ENCODE measurements at places on chromosomes 2 and 18. TPM values are rescaled to one million over a fixed set of nuclear protein-coding genes. Genes with fewer than 3 reads are reported as not detected.

- DNase-seq, result no peak
Measured at GRCh38 chr2:229084447-229084846, 186.6 kb downstream of the PID1 start.

The IL36A gene
- total RNA-seq, result not detected

- DNase-seq, result no peak
Measured at GRCh38 chr18:36776650-36777049, 52.2 kb downstream of the TPGS2 start.

- no peak for DNase-seq
Measured at GRCh38 chr2:200929334-200930249, 33.9 kb downstream of the ORC2 start.

- DNase-seq, result no peak
Measured at GRCh38 chr2:189866296-189866695, 82.0 kb downstream of the PMS1 start.

DNA sequence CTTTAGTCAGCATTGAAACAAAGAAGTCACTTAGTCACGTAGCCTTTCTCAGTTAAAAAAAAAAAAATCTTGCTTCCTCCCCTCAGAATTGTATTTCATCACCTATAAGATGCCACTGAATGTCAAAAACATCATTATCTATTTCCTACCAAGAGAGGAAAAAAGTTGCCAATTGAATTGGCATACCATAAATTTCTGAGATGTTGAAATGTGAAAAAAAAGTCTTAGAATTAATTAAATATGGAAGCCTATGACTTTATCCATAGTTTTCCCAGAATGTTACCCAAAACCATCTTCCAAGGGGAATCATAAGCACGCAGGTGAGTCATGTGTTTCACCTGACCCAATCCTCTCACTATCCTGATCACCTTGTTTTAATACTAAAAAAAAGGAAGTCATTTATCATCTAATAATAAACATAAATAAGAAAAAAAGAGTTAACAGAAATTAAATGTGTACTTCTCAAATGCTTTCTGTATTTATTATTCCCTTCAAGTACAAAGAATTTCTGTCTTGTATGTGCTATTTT is 205.7 kb downstream of the TCF4 start:
- DNase-seq, result no peak

DNA sequence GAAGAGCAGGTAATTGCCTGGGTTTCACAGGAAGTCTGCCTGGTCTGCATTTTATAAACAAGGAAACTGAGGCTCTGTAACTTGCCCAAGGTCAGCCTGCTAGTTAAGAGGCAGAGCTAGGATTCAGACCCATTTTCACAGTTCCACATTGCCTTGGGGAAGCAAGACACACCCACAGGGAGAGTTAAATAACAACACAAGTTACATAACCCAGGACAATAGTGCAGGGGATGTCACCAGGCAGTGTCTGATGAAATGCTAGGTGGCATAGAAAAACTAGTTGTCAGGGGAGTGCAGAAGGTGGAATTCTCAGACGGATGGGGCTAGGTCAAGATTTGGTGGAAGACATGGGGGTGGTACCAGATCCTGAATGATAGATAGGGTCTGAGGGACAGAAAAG is 69.7 kb downstream of the PRKCE start:
- DNase-seq, result no peak

DNA sequence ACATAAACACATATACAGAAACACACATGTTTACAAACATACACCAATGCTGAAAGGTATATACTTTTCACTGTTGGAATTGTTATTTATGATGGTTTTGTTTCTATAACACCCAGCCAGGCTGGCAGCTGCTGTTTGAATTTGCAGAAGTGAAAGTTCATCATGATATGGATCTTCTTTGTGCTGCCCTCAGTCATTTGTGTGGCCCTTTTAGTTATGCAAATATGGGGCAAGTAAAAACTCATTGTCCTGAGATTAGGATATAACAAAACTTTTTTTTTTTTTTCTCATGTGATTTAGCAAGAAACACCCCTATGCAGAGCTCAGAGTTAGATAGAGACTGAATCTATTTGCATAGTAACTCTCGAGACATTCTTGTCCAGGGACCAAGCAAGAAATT is 714.1 kb downstream of the KCNJ3 start:
- no peak for DNase-seq

DNA sequence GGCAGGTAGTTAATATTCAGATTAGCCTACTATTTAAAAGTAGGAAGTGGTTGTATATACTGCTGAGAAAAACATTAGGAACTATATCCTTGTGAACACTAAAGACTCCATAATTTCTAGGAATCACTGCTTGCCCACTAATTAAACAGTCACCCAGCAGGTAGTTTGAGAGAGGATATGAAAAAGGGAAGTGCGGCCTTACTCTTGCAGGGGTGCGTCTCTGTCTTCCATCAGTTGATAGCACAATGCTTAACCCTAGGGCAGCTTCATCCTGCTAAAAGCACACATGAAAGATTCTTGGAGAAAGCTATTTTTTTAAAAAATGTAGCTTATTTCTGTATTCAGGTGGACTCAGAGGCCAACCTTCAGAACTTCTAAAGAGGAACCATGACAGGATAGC is 53.1 kb upstream of the ATP5MC3 start:
- DNase-seq, result no peak

GRCh38 chr2:135169900-135170753 is 118.0 kb downstream of the RAB3GAP1 start:
- DNase-seq, result no peak

All from aorta (tissue), 5 donors.